ENCODE measurements at places on chromosomes 4 and X.
A peak's percentile ranks its signal among the peaks of the same experiment; 100 is the strongest.

- DNase-seq, result no peak
Observed at GRCh38 chr4:10879411-10880110, 195.0 kb upstream of the CLNK start.

DNA sequence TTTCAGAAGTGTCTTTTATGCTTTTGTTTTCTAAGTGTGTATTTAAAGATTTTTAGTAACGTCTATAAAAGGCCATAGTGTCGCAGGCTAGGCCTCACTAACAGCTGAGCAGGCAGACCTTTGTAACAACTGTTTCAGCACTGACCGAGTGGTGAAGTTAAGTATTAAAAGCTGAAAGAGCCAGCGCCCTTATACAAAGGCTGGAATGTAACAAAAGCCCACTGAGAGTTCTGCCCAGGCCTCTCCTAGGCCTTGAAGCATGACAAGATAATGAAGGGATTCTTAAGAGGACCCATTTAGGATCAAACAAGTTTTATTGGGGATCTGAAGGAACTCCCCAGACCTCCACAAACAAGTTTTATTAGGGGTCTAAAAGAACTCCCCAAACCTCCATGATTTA is 722.5 kb upstream of the PRKX start:
- DNase-seq, result no peak

DNA sequence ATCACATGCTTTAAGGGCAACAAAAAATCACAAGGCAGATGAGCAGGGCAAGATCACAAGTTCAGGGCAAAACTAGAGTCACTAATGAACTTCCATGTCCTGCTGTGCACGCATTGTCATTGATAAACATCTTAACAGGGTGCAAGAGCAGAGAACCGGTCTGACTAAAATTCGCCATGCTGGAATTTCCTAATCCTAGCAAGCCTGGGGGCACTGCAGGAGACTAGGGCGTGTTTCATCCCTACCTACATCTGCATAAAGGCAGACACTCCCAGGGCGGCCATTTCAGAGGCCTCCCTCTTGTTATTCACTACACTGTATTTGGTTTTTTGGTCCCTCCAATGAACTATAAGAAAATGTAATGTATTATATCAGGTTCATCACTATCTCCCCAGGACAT is 203.6 kb downstream of the ARHGEF9 start:
- peak; percentile 61 for DNase-seq

DNA sequence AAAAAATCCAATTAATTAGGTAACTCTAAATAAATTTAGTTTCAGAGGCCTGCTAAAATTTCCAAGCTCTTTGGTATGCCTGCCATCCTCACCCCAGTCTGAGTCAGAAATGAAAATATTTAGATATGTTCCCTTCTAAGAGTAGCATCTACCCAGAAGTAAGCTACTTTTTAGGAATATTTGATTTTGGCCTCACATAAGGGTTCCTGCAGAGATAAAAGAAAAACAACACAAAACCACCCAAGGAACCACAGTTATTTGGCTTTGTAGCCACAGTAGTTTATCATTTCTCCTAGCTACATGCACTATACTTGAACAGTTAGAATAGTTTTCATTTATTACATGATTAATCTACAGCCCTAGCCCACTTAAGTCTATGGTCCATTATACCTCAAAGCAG is 192.6 kb upstream of the FAM241A start:
- DNase-seq, result no peak

- no peak for DNase-seq
Observed at GRCh38 chrX:149638860-149639259, 7.3 kb upstream of the TMEM185A start.

DNA sequence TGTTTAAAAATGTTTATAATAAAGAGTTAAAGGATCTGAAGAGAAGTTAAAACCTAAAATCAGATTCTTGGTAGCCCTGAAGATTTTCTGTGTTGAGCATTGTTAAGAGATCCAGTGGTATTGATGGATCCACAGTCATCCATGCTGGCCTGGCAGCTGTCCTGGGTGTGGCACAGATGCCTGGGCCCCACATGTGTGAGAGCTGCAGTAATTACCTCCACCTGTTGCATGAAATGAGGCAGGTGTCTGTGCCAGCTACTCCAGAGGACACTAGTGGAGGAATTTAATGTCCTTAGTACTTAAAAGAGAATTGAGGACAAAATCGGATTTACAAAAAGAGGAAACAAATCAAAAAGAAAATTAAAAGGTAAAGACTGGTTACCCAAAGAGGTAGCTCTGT is 44.0 kb downstream of the MGST2 start:
- DNase-seq, result no peak

- peak; percentile 29 for DNase-seq
Observed at GRCh38 chr4:76987153-76987591, 37.6 kb downstream of the SEPTIN11 start.

GRCh38 chrX:15334561-15334960 is 762 bp downstream of the PIGA start:
- DNase-seq, result no peak

GRCh38 chr4:94849901-94850300 is 92.1 kb downstream of the BMPR1B start:
- DNase-seq, result no peak

GRCh38 chr4:165301833-165302232 is 25.6 kb upstream of the MSMO1 start:
- no peak for DNase-seq

- no peak for DNase-seq
Observed at GRCh38 chr4:138553001-138553845, 311.1 kb upstream of the SLC7A11 start.

DNA sequence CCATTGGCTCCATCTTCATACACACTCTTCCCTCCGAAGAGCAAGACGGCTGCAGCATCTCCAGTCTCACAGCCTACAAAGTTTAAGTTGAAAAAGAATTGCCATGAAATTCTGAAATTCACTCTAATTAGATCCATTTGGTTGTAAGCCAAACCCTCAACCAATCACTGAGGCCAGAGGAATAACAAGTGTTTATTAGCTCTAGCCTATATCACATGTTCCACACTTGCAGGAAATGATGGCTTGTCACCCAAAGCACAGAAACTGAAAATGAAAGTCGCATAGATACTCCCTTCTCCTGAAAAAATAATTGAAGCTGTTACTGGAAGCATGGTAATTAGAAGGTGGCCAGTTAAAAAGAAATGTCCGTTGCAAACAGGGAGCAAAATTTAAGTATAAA is 1071.8 kb downstream of the CCSER1 start:
- DNase-seq, result no peak

DNA sequence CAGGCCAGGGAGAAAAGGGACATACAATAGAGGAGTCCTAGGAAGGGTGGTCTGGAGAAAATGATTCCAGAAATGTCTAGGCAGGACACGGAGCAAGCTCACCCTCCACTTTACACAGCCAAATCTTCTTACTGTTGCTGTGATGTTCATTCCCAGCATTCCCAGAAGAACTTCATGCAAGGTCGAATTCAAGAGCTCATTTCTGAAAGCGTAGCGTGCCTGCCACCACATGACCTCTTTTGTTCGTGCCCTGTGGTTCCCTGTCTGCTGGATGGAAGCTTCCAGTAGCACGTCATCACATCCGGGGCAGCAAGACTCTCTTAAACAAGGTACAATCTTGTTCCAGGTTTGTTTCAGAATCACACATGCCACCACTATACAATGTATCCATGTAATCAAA is 57.8 kb downstream of the FAM184B start:
- no peak for DNase-seq

- DNase-seq, result no peak
Observed at GRCh38 chrX:68932611-68933010, 103.8 kb downstream of the EFNB1 start.

DNA sequence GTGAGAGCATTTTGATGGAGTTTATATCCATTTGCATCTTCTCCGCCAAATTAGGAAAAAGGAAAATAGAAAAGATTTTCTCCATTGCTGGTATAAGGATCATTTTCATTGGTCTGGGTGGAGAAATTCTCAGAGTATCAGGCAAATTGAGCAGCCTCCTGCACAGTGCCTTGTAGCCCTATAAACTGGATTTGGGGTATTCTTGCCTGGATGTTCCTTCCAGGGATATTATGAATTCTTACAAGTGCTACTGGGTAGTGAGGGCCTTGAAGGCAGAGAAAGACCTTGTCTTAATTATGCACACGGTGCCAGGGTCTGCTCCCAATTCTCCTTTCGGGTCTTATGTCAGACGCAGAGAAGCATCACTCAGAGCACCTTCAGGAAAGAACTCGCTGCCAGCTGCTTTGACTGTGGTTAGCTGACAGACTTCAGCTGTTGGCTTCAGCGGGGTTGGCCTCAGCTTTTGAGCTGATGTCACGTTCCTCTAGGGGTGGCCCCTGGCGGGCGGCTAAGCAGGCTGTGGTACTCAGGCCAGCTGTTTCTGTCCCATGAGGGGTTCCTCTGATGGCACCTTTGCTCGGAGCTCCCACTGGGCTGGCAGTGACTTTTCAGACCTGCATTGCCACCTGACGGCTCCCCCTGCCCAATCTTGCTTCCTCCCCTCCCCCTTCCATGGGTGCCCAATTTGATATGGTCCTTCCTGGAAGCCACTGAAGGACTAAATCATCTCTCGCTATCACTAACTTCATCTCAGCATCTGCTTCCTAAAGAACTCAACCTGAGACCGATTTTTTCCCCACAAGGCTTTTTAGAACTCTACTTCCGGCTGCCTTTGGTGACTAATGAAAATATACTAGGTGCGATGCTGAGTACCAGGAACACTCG is 519.5 kb downstream of the BCOR start:
- no peak for DNase-seq

GRCh38 chr4:134634301-134634700 is 432.7 kb upstream of the PABPC4L start:
- DNase-seq, result no peak

- DNase-seq, result no peak
Observed at GRCh38 chr4:53576676-53577372, 14.5 kb downstream of the LNX1 start.

GRCh38 chr4:52716364-52717151 is 34.7 kb downstream of the ERVMER34-1 start:
- no peak for DNase-seq

DNA sequence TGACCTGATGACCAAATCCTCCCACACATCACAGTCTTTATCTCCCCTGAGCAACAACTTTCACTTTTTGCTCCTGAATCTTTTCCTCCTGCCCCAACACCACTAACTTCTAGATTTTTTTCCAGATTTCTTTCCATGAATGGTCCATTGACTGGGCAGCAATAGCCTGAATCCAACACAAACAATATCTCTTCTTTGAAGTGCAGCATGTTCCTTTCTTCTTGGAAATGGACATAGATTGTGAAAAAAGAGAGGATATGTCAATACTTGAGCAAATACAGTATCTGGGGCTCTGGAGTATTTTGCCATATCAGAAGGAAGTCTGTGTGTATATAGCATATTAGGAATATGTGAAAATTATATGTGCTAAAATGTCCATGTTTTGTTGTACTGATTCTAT is 55.2 kb downstream of the CDS1 start:
- no peak for DNase-seq

DNA sequence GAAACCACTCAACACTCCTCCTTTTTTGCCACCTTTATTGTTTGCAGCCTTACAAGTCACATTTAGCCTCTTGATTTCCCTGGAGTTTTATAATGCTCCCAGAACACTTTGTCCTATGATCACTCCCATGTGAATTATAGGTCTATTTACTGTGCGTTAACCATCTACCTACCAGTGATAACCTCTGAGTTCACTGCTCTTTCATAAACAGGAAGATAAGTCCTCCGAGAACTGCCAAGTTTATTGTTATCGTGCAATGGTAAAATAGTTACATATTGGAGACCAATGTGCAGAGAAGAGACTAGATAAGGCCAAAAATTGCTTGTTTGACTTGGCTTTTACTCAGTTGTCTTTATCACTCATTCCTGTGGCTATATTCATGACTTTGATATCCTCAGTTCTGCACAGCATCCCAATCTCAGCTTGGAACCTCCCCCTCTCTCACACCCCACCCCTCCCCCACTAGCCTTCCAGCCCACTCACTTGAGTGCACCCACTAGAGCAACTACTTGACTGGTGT is 12.9 kb upstream of the NUDT9 start:
- DNase-seq, result no peak

DNA sequence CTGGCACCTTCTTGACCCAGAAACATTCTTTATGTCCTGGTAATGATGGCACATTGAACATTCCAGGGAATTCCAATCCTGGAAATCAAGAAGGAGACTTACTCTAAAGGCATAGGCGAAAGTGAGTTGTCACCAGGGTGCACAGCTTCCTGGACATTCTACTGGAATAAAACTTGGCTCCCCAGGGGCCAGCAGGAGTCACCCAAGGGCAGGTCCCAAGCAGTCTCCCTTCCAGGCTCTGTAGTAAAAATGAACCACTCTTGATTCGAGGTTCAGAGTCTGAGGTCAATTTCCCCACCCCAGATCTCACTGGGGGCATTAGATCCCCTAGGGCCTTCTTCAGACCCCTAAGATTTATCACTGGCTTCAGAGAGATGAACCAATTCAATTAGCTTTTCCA is 338.7 kb upstream of the GATB start:
- no peak for DNase-seq

DNA sequence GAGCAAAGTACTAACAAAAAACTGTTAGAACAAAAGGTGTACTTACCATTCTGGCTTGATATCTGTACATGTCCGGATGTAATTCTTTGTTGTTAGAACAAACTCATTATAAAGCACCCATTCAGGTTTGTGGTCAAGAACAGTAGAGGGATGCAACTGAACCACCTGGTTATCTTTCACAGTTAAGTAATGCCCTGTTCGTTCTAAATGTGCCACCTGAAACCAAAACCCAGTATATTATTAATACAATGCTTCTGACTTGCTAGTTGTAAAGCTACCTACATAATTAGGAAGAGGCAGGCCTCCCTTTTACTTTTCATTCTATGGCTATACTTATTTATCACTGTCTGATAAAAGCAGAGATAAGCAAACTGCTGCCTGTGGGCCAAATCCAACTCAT is 54.8 kb downstream of the DHX15 start:
- DNase-seq, result no peak

DNA sequence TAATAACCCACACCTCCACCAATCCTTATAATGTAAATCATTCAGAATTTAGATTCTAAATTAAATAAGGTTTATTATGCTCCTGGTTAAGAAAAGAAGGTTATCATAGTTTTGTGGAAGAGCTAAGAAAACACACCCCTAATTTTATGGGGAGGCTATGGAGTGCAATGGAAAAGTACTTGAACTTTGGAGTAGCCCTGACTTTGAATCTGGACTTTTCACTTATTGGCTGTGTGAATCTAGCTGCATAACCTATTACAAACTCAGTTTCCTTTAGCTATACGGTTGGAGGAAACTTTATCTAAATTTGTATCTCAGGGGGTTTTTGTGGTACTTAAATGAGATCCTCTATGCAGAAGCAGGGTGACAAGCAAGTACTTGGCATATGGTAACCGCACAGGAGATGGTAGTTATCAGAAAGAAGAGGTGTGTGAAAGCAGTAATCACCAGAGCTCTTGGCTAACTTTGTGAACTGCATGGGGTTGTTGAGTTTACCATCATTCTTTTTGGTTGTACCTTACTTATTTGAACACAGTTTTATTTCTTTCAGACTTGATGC is 143.1 kb downstream of the SHROOM3 start:
- DNase-seq, result no peak

- DNase-seq, result no peak
Observed at GRCh38 chr4:99586322-99586721, 11.7 kb downstream of the MTTP start.

All from WTC11 (cell line).